ENCODE measurements at places on chromosomes 16 and 17.

DNA sequence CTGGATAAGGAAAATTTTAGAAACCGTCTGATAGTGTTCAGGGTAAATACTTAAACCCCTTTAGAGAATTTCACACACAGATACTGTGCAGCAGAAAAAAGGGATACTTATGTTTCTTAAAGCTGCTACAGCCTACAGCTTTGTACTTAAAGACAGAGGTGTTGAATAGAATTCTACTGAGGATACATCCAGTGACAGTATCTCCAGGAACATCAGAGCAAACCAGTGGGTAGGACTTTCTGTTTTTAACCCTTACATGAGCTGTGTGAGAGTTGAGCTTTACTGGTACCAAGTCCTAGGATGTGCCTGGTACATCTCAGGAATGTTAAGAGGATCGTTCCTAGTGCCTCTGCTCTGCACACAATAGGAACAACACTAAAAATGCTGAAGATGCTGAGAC is 191.5 kb downstream of the FTO start:
- no peak overlapping the region for H3K4me3 ChIP-seq
- DNase-seq = no peak
- H3K4me1 ChIP-seq = no peaks in the 10 kb centered on the region

DNA sequence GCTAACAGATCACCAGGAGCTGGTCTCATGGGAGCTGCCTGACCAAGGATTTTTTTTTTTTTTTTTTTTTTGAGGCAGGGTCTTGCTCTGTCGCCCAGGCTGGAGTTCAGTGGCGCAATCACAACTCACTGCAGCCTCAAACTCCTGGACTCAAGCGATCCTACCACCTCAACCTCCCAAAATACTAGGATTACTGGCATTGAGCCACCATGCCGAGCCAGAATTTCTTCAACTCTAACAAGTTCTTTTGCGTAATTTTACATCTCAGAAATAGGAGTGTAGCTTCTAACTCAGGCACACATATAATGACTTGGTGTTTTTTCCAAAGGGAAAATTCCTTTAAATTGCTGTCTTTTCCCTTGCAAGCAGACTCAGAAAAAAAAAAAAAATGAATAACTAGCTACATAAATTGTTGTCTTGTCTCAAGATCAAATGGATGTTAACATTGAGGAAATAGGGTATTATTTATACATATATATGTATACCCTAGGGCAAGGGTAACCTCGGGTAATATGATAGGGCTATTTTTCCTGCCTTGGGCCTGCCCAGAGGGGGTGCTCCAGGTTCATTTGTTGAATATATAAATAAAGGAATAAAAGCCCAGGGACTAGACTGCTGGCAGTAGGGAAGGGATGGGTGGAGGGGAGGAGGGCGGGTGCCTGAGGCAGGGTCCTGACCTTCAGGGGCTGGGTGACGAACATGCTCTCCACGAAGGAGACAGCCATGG is 42.8 kb upstream of the GCSH start:
- no peaks in the 10 kb centered on the region for H3K4me1 ChIP-seq
- no peaks in the 10 kb centered on the region for H3K27me3 ChIP-seq
- H3K36me3 ChIP-seq = no peaks in the 10 kb centered on the region
- no peak overlapping the region for H3K4me3 ChIP-seq
- DNase-seq = no peak

DNA sequence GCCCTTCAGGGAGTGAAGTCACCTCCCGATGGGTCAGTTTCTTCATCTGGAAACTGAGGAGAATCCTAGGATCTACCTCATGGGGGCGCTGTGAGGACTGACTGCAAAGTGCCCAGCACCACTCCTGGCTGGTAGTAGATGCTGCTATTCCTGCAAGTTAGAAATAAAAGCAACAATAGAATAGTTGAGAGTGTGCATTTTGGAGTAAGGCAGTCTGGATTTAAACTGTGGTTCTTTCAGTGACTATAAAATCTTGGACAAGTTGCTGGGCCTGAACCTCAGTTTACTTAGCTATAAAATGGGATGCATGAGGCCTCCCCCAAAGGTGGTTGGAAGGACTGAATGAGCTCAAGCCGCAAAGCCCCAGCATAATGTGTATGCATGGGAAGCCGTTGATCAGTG is 70.6 kb downstream of the CYB5B start:
- H3K4me1 ChIP-seq = no peaks in the 10 kb centered on the region
- H3K4me3 ChIP-seq = no peak overlapping the region
- DNase-seq = no peak
- H3K27me3 ChIP-seq = no peaks in the 10 kb centered on the region
- no peaks in the 10 kb centered on the region for H3K36me3 ChIP-seq

GRCh38 chr17:50359998-50360461 is 13.0 kb downstream of the MRPL27 start:
- H3K4me3 ChIP-seq = no peak overlapping the region
- no peak overlapping the region for H3K27ac ChIP-seq
- H3K27me3 ChIP-seq = no peaks in the 10 kb centered on the region

- H3K4me3 ChIP-seq = no peak overlapping the region
- no peak overlapping the region for H3K27ac ChIP-seq
- no peaks in the 10 kb centered on the region for H3K36me3 ChIP-seq
- H3K27me3 ChIP-seq = no peaks in the 10 kb centered on the region
- H3K4me1 ChIP-seq = no peaks in the 10 kb centered on the region
These were observed 109.1 kb downstream of the ZFHX3 start for GRCh38 chr16:72938795-72939164.

DNA sequence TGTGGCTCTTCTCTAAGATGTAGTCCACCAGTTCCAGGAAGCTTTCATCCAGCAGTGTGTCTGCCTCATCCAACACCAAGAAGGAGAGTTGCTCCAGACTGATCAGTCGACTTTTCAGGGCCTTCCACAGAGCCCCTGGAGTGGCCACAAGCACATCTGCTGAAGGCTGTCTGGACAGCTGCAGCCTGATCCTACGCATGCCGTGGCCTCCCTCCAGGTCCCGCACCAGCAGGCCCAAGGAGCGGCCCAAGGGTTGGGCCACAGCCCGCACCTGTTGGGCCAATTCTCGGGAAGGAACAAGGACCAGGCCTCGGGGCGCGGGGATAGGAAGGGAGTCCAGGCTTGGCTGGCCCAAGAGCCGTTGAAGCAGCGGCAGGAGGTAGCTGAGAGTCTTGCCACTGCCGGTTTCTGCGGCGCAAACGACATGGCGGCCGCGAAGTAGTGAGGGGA is 729 bp downstream of the DDX28 start:
- peaks cover 9% of the 10 kb centered on the region for H3K36me3 ChIP-seq
- peaks cover 26% of the 10 kb centered on the region for H3K4me1 ChIP-seq
- DNase-seq = no peak
- peak overlapping the region; percentile 83 for H3K4me3 ChIP-seq
- no peaks in the 10 kb centered on the region for H3K27me3 ChIP-seq
- H3K27ac ChIP-seq = peak overlapping the region; percentile 70

- H3K4me1 ChIP-seq = peaks cover 11% of the 10 kb centered on the region
- peaks cover 18% of the 10 kb centered on the region for H3K36me3 ChIP-seq
- no peak overlapping the region for H3K27ac ChIP-seq
- no peak overlapping the region for H3K4me3 ChIP-seq
- H3K27me3 ChIP-seq = no peaks in the 10 kb centered on the region
- DNase-seq = no peak
These were observed 53.7 kb downstream of the SF3B3 start for GRCh38 chr16:70577256-70577698.

DNA sequence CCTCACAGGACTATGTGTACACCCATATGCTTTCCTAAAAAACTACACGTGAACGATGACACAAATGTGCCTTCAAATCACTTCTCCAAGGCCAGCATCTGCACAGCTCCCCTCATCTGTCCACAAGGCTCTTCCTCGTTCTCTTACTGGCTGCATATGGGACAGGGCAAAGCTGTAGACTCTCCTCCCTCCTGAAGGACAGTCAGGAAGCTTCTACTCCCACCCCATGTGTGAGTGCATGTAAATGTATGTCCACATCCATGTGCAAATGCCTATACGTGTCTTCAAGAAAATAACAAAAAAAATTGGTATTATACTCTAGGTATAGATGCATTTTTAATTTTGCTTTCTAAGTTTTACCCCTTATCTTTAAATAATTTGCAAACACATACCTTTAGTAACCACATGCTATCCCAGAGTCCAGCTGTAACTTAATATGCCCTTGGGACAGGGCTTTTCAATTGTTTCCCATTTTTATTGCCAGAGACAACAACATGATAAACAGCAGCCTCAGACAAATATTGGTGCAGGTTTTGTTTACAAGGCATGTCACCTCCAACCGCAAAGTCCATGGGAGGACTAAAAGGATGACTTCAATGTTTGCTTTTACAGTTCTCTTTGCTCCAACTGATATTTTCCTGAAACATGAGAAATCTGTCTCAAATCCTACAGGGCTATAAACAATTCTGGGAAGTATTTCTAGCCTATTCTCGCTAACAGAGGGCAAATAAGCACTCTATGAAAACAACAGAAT is 31.6 kb upstream of the FAAP100 start:
- H3K4me3 ChIP-seq = no peak overlapping the region
- no peaks in the 10 kb centered on the region for H3K4me1 ChIP-seq
- peaks cover 57% of the 10 kb centered on the region for H3K36me3 ChIP-seq
- no peak overlapping the region for H3K27ac ChIP-seq

DNA sequence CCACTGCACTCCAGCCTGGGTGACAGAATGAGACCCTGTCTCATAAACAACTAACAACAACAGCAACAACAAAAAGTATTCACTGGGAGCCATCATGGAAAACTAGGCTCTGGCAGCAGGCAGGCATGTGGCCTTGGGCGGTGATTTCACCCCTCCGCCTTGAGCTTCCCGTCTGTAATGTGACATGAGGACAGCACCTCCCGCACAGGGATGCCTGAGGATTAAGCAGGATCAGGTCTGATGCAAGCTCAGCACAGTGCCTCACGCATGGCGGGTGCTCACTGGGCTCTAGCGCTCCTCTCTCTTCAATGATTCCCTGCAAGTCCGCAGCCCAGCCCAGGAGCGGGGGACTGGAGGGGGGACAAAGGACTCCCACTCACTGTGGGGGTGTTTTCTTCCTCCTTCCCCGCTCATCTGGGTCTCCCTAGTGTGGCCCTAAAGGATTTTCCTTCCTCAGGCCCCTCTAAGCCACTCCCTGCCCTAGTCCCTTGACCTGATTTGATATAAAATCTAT is 2.8 kb downstream of the PLCD3 start:
- no peaks in the 10 kb centered on the region for H3K27me3 ChIP-seq
- peaks cover 15% of the 10 kb centered on the region for H3K4me1 ChIP-seq
- no peak for DNase-seq
- no peak overlapping the region for H3K27ac ChIP-seq
- no peak overlapping the region for H3K4me3 ChIP-seq

- H3K27me3 ChIP-seq = no peaks in the 10 kb centered on the region
- DNase-seq = no peak
- no peaks in the 10 kb centered on the region for H3K4me1 ChIP-seq
- H3K36me3 ChIP-seq = no peaks in the 10 kb centered on the region
- no peak overlapping the region for H3K4me3 ChIP-seq
- no peak overlapping the region for H3K27ac ChIP-seq
These were observed 17.0 kb upstream of the KRT20 start for GRCh38 chr17:40901981-40902474.

GRCh38 chr16:12499032-12499745 is 304.5 kb downstream of the CPPED1 start:
- no peak overlapping the region for H3K27ac ChIP-seq
- no peaks in the 10 kb centered on the region for H3K27me3 ChIP-seq
- DNase-seq = no peak
- H3K36me3 ChIP-seq = no peaks in the 10 kb centered on the region

DNA sequence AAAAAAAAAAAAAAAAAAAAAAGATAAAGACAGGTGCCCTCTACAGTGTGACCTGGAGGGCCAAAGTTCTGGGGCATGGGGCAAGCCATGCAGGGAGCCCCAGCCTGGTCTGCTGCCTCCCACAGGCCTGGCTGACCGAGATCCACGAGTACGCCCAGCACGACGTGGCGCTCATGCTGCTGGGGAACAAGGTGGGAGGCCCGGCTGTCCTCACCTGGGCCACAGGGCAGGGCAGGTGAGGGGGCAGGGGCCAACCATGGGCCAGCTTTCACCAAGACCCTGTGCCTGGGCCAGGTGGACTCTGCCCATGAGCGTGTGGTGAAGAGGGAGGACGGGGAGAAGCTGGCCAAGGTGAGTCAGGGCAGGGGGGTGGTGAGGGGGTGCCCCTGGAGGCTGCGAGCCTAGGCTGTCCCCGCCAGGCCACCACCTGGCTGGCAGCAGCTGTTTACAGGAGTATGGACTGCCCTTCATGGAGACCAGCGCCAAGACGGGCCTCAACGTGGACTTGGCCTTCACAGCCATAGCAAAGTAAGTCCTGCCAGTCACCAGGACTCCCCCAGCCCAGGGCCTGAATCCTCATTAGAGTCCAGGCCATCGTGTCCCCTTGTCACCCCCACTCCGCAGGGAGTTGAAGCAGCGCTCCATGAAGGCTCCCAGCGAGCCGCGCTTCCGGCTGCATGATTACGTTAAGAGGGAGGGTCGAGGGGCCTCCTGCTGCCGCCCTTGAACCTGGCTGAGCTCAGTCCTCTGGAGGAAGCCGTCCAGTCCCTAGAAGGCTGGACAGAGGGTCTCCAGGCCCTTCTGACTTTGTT is 2.7 kb upstream of the TRAF7 start:
- no peaks in the 10 kb centered on the region for H3K27me3 ChIP-seq
- no peak for DNase-seq
- H3K36me3 ChIP-seq = peaks cover 5% of the 10 kb centered on the region
- H3K4me1 ChIP-seq = peaks cover 76% of the 10 kb centered on the region
- no peak overlapping the region for H3K27ac ChIP-seq

DNA sequence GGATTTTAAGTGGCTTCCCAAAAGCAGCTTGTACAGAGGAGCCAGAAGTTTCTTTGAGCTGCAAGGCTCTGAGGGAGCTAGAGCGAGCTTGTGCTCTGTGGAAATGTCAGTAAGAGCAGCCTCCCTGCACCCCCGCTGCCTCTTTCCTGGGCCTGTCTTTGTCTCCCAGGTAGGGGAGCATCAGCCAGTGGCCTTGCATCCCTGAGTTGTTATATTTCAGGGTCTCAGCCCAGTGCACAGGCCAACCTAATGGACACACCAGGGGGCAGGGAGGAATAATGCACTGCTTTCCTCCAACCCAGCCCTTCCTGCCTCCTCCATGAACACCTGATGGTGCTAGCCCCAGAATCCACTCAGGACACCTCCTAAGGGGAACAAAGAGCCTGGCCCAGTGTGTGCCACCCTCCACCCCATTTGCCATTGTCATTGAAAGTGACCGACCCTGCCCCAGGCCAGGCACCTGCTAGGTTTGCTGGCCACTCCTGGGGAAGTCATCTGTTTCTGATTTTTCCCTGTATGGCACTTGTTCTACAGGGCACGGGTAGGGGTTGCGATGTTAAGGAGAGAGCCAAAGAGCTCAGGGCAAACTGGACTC is 6.3 kb downstream of the TPPP3 start:
- H3K36me3 ChIP-seq = no peaks in the 10 kb centered on the region
- no peak for DNase-seq

DNA sequence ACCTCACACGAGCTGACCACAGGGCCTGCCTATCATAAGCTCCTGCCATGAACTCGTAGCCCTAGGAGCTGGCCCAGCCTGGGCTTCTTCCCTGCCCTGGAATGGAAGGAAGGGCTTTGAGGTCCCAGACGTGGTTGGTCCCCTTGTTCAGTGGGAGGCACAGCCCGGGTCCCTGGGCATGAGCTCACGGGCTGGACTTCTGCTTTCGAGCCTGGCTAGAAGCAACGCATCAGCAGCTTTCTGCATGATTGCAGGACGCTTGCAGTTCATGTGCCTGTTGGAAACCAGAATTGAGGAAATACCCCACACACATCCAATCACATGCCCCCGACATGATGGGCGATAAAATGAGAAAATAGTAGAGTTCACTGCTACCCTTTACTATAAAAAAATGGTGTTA is 293.3 kb downstream of the MAF start:
- no peaks in the 10 kb centered on the region for H3K36me3 ChIP-seq
- no peaks in the 10 kb centered on the region for H3K27me3 ChIP-seq
- no peak overlapping the region for H3K4me3 ChIP-seq
- no peaks in the 10 kb centered on the region for H3K4me1 ChIP-seq

- H3K4me3 ChIP-seq = no peak overlapping the region
- no peaks in the 10 kb centered on the region for H3K27me3 ChIP-seq
- H3K4me1 ChIP-seq = no peaks in the 10 kb centered on the region
- H3K36me3 ChIP-seq = no peaks in the 10 kb centered on the region
- H3K27ac ChIP-seq = no peak overlapping the region
These were observed 507.8 kb upstream of the EEF2KMT start for GRCh38 chr16:5605404-5605803.
